IMR-90 (cell line): ENCODE measurements at places on chromosomes 1 and 21. TPM values are rescaled to one million over a fixed set of nuclear protein-coding genes. Genes with fewer than 3 reads are reported as not detected.

DNA sequence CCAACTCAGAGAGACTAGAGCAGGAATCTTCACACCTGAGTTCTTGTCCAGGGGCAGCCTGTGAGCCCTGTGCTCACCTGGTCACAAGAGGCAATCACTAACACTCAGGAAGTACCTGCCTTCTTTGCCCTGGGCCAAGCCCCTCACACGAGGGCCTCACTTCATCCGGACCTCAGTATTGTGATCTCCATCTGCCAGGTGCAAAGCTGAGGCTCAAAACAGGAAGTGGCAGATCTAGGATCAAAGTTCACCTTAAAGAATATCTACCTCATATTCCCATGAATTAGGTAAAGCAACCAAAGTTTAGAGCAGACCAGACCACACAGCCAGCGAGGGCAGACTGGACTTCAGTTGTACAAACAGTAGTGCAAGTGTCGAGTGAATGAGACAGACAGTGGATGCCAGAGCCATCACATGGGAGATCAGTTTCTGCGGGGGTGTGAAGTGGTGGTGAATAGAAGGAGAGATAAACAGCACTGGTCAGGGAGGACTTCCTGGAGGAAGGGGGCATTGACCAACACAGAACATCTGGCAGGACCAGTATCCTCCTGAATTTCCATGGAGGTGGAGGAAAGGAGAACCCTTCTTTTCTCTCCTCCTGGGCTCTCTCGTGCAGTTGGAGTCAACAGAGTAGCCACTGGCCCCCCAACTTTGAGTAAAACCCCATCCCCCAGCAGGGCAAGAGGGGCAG, 116.6 kb upstream of the ZBTB40 start:
- DNase-seq = no peak

- no peak for DNase-seq
Observed at GRCh38 chr21:45366476-45366875, 38.5 kb upstream of the COL18A1 start.

DNA sequence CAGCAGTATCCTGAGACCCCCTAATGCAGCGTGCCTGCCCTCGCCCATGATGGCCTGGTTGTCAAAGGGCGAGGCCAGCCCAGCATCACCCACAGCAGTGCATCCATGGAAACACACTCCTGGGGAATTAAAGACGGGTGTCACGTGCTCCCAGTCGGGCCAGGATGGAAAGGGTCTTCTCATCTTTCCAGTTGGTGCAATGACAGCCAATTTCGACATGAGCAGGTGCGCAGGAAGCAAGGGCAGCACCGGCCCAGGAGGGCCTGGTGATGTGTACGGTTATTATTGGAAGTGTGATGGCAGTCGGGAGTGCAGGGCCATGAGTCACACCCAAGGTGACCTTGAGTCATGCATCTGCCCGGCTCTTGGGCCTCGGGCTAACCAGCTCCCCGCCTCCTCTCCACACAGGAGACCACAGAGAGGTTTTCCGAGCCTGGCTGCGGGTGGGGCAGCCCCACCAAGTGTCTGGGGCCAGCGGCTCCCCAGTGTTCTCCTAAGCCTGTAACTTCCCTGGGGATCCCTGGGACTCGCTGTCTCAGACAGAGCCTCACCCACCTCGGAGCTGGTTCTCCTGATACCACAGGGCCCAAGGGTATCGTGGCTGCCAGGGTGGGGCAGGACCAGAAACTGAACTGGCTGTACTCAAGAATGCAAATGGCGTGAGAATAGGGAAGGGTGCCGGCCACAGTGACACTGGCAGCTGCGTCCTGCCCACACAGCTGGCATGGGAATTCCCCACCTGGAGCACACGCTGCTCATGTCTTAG, 119.8 kb downstream of the SIK1 start:
- DNase-seq = peak; percentile 28

DNA sequence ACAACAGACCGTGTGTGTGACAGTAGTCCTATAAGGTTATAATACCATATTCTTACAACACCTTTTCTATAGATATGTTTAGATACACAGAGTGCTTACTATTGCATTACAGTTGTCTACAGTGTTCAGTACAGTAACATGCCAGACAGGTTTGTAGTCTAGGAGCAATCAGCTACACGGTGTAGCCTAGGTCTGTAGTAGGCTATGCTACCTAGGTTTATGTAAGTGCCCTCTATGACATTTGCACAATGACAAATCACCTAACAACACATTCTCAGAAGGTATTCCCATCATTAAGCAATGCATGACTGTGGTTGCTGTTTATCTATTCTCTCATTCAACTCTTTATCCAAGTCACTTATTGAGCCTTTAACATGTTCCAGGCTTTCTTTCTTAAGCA, 1.8 kb upstream of the WLS start:
- no peak for DNase-seq

GRCh38 chr21:22200378-22201092, 1202.3 kb downstream of the NCAM2 start:
- DNase-seq = no peak

DNA sequence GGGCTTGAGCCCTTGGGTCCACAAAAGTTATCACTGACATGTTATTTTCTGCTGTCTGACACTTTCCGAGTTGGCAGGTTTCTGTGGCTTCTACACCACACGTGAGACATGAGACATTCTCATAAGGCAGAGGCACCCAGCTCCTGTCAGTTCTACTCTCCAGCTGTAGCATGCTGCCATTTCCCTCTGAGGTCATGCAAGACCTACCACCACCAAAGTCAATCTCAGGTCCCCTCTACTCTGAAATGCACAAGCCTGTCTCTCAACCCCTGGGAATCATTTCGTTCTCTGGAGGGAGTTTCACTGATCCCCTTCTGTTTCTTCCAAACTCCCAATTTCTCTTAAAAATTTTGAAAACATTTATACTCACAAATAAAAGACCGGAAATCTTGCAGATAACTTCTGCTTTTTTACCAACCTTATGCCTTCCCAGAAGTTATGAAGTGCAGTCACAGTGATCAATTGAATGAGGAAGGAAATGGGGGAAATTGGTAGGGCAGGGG, 39.5 kb upstream of the CR2 start:
- no peak for DNase-seq

- DNase-seq = no peak
Observed at GRCh38 chr1:84635429-84635828, 54.8 kb downstream of the SSX2IP start.

- DNase-seq = peak; percentile 74
Observed at GRCh38 chr1:238658763-238659162, 727.6 kb upstream of the CHRM3 start.

DNA sequence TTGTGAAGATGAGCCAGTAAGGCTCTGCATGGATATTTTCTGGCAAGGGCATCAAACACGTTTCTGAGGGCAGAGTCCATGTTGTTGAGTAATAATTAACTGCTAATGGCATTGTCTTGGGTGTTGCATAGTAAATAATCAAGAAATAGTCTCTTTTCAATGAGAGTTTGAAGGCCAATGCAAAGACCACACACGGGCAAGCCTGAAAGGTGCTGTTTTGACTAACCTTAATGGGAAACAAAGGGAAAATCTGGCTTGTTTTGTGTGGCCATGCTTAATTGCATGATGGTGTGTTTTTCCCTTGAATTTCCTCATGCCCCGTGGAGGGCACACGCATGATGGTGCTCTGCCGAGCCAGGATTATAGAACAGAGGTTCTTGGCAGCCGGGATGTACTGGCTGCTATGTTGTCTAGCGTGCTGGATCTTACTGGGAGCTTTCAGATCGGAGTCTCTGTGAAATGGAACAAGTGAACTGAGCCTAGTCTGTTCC, 127.6 kb downstream of the NOS1AP start:
- DNase-seq = no peak

GRCh38 chr1:153958961-153959260, 499 bp upstream of the CRTC2 start:
- no peak for DNase-seq

DNA sequence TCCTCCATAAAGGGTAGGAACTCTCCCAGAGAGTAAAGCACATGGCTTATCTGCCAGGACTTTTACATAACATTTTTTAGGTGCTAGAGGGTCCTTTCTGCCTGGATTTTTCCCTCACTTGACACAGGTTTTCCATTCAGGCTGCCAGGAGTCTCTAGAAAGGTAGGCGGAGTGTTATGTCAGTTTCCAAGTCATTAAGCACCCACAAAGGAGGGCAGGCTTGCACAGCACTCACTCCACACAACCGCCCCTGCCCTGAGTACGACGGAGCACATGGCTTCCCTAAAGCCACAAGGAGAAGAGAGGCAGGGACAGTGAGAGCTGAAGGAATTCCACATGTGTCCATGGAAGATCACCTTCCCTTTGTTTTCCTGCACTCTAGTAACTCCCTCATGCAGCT, 55.7 kb downstream of the CAPZB start:
- DNase-seq = no peak

DNA sequence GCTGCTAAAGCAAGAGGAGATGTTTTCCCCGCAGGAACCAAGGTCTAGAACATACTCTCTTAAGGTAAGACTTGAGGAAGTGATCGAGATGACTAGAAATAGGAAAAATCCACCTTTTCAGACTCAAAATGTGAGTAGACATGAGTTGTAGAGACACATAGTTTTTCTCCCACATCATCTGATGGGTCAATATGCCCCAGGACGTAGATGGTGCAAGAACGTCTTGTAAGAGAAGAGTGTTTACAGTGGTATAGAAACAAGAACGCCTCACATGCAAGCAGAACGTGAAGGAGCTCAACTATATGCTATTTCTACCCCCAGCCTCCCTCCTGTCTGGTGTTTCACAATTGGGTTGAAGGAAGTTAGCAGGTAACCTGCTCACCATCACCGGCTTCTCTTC, 144.0 kb upstream of the BACE2 start:
- DNase-seq = no peak

GRCh38 chr1:228448372-228448771, 31.7 kb upstream of the TRIM17 start:
- no peak for DNase-seq

GRCh38 chr1:206885341-206886060, 11.7 kb upstream of the IL24 start:
- DNase-seq = no peak

CD2 gene
- not detected in 2 replicates for total RNA-seq

ABCB10 gene
- total RNA-seq = 10.9 and 13.3 TPM in 2 replicates

SH2D1B gene
- 0.18 TPM in 1 of 2 replicates, not detected in the other for total RNA-seq
